Activated CD8-positive, alpha-beta T cell treated with anti-CD3 and anti-CD28 coated beads for 36 hours (primary cell): ENCODE measurements at places on chromosomes 16 and 17. TPM values are rescaled to one million over a fixed set of nuclear protein-coding genes. Genes with fewer than 3 reads are reported as not detected.

HSD11B2 gene
- total RNA-seq = 2.3 TPM

SOST gene
- total RNA-seq = not detected

KIF18B gene
- total RNA-seq = 40.3 TPM

DNA sequence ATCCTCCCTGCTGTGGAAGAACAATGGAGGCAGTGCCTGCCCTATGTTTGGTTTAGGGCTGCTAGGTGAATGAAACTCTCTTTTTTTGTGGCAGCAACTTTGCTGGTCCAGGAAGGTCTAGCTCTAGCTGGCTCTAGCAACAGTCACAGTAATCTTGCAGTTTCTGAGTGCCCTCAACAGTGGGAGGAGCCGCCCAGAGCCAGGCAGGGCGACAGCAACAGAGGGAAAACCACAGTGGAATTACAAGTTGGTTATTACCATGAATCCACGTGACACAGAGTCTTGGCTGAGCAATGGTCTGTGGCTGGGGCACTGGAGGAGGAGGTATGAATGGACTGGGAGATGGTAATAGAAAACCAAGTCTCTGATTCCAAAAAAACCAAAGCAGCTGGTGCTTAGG, 10.3 kb downstream of the HSPB9 start:
- peak; percentile 47 for DNase-seq

GRCh38 chr17:1183171-1183873, 3.5 kb upstream of the ABR start:
- DNase-seq = peak; percentile 74
